ENCODE measurements at places on chromosomes 1 and 21.
A peak's percentile ranks its signal among the peaks of the same experiment; 100 is the strongest.

- peak; percentile 49 for DNase-seq
Measured at GRCh38 chr1:197521118-197521739, 253.2 kb downstream of the CRB1 start.

DNA sequence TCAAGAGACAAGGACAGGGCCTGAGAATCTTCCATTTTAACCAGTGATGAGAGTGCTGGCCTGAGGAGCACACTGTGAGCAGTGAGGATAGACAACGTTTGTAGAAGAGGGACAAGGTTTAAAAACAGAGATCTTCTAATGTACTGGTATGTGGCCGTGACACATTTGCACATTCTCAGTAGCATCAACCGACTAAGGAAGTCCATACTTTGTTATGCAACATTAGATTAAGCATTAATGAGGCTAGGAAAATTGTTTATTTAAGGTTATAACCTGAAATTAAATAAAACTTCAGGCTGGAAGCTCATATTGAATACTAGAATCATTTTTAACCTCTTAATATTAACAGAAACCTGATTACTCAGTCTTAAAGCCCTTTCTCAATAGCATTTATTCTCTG lies 99.0 kb downstream of the SLC45A1 start:
- no peak for DNase-seq

- no peak for DNase-seq
Measured at GRCh38 chr1:22582661-22583635, 19.7 kb downstream of the EPHA8 start.

GRCh38 chr1:24107462-24108138 lies 4.3 kb downstream of the MYOM3 start:
- no peak for DNase-seq

GRCh38 chr1:68328490-68328889 lies 96.2 kb upstream of the WLS start:
- DNase-seq: no peak

DNA sequence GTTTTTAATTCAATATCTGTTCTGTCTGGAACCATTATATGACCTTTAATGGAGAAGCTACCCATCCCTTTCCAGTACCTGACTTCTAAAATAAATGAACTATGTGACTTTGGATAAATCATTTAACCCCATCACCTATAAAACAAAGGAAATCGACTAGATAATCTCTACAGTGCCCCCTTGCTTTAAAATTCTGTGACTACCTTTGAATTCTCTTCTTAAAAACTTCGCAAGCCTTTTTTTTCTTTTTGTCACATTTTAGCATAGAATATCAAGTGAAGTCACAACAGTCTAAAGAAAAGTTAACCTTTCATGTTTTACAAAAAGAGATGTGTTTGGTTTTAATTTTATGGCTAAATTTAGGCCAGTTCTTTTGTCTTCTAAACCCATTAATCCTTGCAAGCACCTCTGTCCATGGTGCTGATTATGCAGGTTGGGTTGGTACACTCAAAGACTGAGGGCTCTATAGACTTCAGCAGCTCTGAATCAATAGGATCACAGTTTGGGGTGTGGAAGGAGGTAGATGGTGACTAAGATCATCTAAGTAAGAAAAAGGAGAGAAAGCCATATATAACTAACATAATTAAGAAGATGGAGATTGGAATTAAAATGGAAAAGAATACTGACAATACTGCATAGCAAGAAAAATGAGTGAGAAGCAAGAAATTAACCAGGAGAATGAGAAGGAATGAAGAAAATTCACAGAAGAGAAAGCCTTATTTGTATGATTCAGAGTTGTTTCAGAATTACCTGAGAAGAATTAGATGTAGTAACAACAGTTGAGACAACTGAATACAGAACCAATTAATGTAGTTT lies 59.2 kb downstream of the TBX15 start:
- no peak for DNase-seq
